ENCODE measurements at places on chromosomes 11 and 22. TPM values are rescaled to one million over a fixed set of nuclear protein-coding genes. Genes with fewer than 3 reads are reported as not detected.

The PRR33 gene
- total RNA-seq = not detected

The NCAPH2 gene
- 40.9 TPM for total RNA-seq

The NPAS4 gene
- total RNA-seq = not detected

The PGA4 gene
- 0.64 TPM for total RNA-seq

The OR5AR1 gene
- total RNA-seq = not detected

The ALX4 gene
- total RNA-seq = not detected

The SLC1A2 gene
- 0.41 TPM for total RNA-seq

The LRRC55 gene
- total RNA-seq = 4.7 TPM

The C22orf31 gene
- not detected for total RNA-seq

The MAPK11 gene
- 62.4 TPM for total RNA-seq

The SCN3B gene
- total RNA-seq = 34.1 TPM

The GRAP2 gene
- 20.5 TPM for total RNA-seq

The SLC5A4 gene
- total RNA-seq = not detected

The RIC3 gene
- 5.6 TPM for total RNA-seq

The GRAMD1B gene
- 49.6 TPM for total RNA-seq

The TMPRSS5 gene
- total RNA-seq = 2.7 TPM
